NCI-H460 (cell line): ENCODE measurements at places on chromosomes 16 and 17. TPM values are rescaled to one million over a fixed set of nuclear protein-coding genes. Genes with fewer than 3 reads are reported as not detected.
A peak's percentile ranks its signal among the peaks of the same experiment; 100 is the strongest.

DNA sequence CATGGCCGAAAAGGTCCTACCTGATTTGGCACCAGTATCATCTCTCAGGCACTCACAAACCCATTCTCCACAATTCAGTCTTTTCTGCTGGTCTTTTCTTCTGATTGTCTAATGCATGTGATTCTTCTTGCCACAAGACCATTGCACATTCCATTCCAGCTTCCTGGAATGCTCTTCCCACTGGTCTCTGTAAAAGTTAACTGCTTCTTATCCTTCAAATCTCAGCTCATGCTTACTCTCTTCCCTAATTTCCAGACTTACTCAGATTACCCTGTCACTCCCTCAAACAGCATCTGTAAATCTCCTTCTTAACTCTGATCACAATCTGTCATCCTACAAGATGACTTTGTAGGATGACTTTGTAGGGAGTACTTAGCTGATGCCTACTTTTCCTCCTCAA is 320.2 kb downstream of the MAP2K6 start:
- DNase-seq = no peak

DNA sequence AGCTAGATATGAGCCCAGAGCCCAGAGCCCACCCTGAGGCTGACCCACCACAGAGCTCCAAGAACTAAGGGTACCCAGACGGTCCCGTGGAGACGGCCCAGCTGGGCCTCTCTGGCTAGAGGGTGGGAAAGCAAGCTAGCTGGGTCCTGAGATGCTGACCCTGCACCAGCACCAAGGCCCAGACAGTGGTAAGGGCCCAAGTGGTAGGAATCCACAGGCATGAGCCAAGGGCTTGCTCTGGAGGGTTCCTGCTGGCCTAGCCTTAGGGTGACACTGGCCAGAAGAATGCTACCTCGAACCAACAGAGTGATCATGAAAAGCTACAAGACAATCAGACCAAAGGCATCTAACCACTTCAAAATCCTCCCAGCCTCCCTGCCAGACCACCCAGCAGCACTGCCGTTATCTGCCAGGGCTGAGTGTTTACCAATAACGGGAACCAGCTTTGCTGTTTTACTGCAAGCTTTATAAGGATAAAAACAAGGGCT is 13.2 kb downstream of the HIC1 start:
- no peak for DNase-seq

- DNase-seq = no peak
Observed at GRCh38 chr17:40075201-40075941, 12.6 kb downstream of the THRA start.

Gene RNF135
- 27.0 and 27.3 TPM in 2 replicates for total RNA-seq

DNA sequence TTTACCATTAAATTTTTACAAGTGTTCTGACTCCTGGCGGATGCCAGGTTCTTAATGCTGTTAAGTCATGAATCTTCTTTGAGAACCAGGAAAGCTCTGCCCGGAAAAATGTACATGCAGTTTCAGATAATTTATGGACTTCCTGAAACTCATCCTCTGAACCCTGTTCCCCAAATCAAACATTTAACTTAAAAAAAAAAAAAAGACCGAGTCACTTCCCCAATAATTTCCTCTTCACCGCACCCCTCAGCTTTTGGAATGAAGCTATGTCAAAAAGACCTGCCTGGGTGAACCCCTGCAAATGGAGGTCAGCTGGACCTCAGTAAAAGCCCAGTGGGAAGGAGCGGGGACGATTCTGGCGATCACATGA is 15.0 kb downstream of the ZNF232 start:
- DNase-seq = no peak

- DNase-seq = no peak
Observed at GRCh38 chr16:73775841-73776388, 520.7 kb upstream of the PSMD7 start.

DNA sequence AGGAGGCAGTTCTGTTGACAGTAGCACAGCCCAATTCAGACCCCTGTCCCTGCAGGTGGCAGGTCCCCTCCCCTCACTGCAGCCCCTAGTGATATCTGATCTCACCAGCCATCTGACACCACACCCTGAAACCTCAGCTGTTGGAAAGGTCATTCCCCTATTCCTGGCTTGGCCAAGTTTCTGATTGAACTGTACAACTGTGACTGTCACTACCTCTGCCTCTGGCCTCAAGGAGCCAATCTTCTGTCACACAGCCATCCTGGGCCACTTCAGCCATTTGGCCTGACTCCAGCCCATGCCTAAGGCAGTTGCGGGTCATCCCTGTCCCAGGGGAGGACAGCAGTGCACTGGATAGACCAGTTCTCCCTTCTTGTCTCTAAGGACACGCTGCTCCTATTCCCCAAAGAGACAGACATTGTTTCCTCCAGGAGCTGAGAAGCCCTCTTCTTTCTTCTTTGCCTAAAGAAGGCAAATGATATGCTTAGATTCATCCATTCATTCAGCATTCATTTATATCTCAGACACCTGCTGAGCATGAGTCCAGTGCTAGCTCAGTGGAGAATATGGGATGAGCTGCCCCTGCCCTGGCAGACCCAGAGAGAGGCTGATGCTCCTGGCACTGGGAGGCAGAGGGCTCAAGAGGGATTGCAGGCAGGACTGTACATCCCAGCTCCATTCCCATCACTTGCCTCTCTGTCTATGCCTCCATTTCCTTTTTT is 4.6 kb upstream of the ALDOA start:
- no peak for DNase-seq

GRCh38 chr16:48523415-48524204 is 86.4 kb downstream of the N4BP1 start:
- DNase-seq = no peak

DNA sequence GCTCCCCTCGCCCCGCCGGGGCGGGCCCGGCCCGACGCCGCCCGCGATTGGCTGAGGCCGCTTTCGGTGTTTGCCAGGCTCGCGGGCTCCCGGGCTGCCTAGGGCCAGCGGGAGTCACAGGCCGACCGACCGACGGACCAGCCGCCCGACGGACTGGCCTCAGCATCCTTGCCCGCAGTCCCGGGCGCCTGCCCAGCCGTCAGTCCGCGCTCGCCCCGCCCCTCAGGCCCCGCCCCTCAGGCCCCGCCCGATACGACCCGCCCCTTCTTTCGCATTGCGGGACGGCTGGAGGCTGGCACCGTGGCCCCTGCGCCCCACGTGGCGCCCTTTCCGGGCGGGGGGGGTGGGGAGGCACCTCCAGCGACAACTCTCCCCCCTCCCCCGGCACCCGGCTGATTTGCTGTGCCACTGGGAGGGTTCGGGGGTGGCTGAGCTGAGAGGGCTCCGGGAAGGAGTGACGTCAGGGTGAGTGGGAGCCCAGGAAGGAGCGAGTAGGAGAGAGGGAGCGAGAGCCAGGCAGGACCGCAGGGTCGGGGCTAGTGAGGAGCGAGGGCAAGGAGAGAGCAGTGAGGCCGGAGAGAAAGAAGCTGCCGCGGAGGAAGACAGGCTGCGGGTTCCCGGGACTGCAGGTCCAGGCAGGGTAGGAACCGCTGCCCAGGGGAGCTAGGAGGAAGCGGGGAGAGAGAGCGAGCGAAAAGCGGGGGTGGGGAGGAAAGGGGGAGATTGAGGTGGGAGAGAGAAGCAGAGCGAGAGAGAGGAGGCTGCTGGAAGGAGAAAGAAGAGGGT is at the start of gene ASPHD1:
Gene ASPHD1, plus strand, starts transcription at position 387 of the 786 bp plus-strand sequence. CDS start 484 bp downstream, outside the sequence.
- peak; percentile 64 for DNase-seq

- DNase-seq = no peak
Observed at GRCh38 chr17:59353936-59354755, 22.7 kb downstream of the YPEL2 start.

Gene AXIN2
- 0.02 and 0.06 TPM in 2 replicates for total RNA-seq

Gene IKZF3
- total RNA-seq = not detected in 2 replicates

DNA sequence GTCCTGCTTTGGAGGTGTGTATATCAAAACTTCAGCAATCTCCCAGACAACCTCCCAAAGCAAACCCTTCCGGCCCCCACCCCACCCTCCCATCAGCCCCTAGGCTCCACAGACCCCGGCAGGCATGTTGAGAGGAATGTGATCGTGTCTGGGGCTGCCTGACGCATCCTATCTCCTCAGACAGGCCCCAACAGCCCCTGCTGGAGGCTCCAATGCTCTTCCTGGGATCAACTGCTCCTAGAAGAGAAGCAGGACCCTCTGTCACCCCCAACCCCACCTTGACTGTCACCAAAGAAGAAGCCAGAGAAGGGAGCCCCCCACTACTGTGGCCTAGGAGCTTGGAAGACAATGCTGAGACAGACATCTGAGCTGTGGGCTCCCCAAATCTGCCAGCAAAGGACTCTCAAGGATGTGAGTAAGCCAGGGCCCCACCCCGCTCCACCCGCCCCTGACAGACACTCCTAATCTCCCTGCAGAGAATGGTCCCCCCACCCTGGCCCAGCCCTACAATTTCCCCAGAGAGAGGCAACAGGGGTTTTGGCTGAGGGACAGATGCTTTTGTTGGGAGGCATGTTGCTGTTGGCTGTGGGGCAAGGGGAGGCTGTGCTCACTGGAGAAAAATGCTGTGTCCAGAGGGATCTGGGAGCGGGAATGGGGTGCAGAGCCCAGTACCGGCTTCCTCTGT is 1.6 kb upstream of the KRT14 start:
- DNase-seq = no peak

Gene GP2
- total RNA-seq = not detected in 2 replicates

DNA sequence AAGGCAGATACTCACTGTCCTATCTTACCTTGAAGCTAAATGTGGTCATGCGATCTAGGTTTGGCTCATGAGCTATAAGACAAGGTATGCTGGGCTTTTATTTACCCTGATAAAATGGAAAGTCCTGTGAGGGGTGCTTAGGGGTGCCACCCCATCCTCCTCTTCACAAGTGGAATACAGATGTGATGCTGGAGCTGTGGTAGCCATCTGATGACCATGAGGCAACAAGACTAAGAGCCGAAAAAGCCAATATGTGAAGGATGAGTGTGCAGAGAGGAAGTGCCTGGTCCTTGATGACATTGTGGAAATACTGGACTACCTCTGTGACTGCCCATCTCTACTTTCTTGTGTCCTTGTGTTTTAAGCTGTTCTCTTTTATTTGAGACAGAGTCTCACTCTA is 58.1 kb upstream of the TMC5 start:
- DNase-seq = no peak

- no peak for DNase-seq
Observed at GRCh38 chr16:82748026-82748425, 121.3 kb downstream of the CDH13 start.

DNA sequence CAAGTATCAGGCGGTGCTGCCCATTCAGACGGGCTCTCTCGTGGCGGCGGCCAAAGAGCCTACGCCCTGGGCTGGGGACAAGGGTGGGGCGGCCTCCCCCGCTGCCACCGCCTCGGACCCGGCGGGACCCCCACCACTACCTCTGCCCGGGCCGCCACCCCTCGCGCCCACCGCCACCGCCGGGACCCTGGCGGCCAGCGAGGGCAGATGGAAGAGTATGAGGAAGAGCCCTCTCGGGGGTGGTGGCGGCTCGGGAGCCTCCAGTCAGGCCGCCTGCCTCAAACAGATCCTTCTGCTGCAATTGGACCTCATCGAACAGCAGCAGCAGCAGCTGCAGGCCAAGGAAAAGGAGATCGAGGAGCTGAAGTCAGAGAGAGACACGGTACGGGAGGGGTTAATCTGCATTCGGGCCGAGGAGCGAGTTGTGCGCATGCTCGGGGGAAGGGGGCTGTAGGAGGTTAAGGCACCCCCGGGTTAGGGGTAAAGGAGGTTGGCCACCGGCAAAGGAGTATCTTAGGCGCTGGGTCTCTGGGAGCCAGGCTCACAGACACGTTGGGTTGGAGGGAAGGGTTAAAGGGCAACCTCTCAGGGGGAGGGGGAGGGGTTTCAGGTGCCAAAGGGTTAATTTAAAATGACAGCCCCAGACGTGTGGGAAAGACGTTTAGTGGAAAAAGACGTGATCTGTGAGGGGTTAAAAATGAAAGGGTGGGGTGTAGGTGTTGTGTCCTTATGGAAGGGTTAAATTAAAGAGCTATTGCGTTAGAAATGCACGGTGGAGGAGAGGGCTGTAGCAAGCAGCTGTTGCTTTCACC is 1.4 kb downstream of the MSL1 start:
- no peak for DNase-seq

- DNase-seq = no peak
Observed at GRCh38 chr17:4788807-4789700, at the start of gene GLTPD2. Gene GLTPD2 (plus strand): TSS chr17:4788964. CDS start chr17:4789012, 48 bp downstream.

Gene PER1
- 4.6 and 6.5 TPM in 2 replicates for total RNA-seq

Gene MEIOB
- 0.97 and 2.5 TPM in 2 replicates for total RNA-seq

Gene DGKE
- total RNA-seq = 9.1 and 9.8 TPM in 2 replicates

DNA sequence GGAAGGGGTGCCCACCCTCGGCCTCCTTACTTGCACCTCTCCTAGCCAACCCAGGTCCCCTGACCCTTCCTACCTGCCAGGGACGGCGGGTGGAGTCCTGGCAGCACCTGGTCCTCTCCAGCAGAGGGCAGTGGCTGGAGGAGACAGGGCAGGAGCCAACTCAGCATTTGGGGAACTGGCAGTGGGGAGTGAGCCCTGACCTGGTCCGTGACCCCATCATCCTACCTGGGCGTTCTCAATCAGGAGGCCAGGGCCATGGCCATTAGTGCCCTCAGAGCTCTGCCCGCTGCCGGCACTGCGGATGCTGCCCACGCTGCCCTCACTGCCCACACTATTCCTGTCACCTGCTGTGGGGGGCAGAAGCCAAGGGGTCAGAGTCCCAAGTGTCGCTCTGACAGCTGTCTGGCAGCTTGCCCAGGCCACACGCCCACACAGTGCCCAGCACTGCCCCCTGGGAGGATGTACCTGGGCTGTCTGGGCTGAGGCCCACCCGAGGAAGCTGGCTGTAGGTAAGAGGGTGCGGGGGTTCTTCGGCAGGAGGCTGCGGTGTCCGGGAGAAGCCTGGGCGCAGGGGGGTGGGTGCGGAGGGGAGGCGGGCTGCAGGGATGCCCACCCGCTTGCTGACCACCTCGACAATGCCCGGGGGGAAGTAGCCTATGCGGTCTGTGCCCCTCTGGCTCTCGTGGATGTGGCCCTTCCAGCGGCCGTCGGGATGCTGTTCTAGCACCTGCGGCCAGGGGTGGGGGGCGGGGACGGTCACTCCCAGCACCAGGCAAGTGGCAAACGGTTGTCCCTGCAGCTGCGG is 10.8 kb downstream of the CASKIN2 start:
- peak; percentile 40 for DNase-seq

GRCh38 chr17:42361781-42362186 is 26.5 kb downstream of the STAT3 start:
- DNase-seq = peak; percentile 35

Gene SNF8
- 102 and 108 TPM in 2 replicates for total RNA-seq

- DNase-seq = no peak
Observed at GRCh38 chr16:30561089-30561816, 3.1 kb upstream of the ZNF764 start.

Gene SLC38A8
- total RNA-seq = not detected in 2 replicates

GRCh38 chr16:67311607-67312488 is 14.7 kb downstream of the KCTD19 start:
- peak; percentile 92 for DNase-seq

Gene APOBR
- 0.05 TPM in 1 of 2 replicates, not detected in the other for total RNA-seq

GRCh38 chr16:47644166-47644565 is 183.0 kb downstream of the PHKB start:
- no peak for DNase-seq

Gene TMEM238L
- total RNA-seq = not detected in 2 replicates

Gene FBXO39
- total RNA-seq = not detected in 2 replicates

DNA sequence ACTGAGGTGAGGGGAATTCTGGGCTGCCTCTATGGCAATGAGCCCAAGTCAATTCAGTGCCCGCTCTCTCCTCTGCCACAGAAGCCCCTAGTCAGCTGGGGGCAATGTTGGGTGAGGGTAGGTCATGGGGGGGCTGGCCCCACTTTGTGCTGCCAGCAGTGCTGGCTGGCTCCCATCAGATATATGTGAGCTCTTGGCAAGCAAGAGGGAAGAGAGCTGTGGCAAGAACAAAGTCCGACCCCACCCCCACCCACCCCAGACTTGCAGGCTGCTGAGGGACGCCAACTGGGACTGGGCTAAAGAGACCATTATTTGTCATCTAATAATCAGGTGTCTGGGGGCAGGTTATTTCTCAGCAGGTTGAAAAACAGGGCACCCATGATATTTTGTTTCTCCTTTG is 89.4 kb downstream of the YPEL2 start:
- no peak for DNase-seq
